ENCODE measurements at places on chromosomes 11 and 22. TPM values are rescaled to one million over a fixed set of nuclear protein-coding genes. Genes with fewer than 3 reads are reported as not detected.

Gene CACNA1I
- not detected for total RNA-seq

Gene ADM2
- total RNA-seq = not detected

Gene HPX
- 0.29 TPM for total RNA-seq

Gene FBLN1
- total RNA-seq = 463 TPM

DNA sequence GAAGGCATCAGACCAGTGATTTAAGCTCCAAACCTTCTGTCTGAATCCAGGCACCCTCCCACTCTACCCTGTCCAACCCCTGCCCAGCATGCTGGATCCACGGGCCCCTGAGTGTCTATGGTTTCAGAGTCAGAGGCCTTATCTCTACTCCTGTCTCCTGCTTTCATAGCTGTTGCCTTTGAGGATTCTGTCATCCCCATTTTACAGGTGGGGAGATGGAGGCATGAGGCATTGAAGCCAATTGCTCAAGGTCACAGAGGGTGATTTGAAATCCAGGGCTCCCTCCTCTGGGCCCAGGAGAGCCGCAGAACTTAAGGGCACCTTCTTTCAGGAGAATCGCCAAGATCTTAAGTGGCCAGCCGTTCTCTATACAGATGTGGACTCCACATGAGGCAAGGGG is 3.1 kb downstream of the KCNJ4 start:
- no peak for DNase-seq

- no peak for DNase-seq
These were observed 1.7 kb downstream of the RASD2 start for GRCh38 chr22:35542157-35542938.

DNA sequence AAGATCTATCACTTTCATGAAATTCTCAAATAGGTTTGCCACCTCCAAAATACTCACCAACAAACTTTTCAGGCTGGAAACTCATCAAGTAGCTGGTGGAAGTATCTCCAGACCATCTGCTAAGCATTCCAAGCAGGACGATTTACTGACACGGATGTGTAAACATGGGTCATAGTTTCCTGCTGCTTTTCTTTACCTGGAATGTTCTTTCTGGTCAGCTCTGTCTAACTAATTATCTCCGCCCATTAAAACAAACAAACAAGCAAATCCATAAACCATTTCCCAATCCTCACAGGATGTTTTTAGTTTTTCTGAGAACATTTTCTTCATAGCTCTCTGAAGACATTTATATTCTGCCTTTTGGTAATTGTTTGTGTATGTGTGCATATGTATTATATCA is 397.0 kb downstream of the METTL15 start:
- DNase-seq = no peak
